ENCODE measurements at places on chromosomes 7 and 10. TPM values are rescaled to one million over a fixed set of nuclear protein-coding genes. Genes with fewer than 3 reads are reported as not detected.

PON3 gene
- 4.4 TPM for polyA plus RNA-seq

KCND2 gene
- 1.5 TPM for polyA plus RNA-seq

LBX1 gene
- 6.7 TPM for polyA plus RNA-seq

ANXA8 gene
- polyA plus RNA-seq: not detected

UCMA gene
- polyA plus RNA-seq: 1.3 TPM

LFNG gene
- 25.1 TPM for polyA plus RNA-seq

GPR146 gene
- 2.4 TPM for polyA plus RNA-seq

ZNF365 gene
- polyA plus RNA-seq: 0.45 TPM

FGFR2 gene
- polyA plus RNA-seq: 0.64 TPM

GATA3 gene
- not detected for polyA plus RNA-seq

IFIT1B gene
- polyA plus RNA-seq: not detected

TBC1D12 gene
- 4.5 TPM for polyA plus RNA-seq

UBE2H gene
- polyA plus RNA-seq: 80.2 TPM

GRCh38 chr7:138167222-138167621, 91.0 kb downstream of the AKR1D1 start:
- DNase-seq: no peak

GRCh38 chr7:96388620-96389383, 66.9 kb upstream of the SLC25A13 start:
- peak; percentile 33 for DNase-seq

GRCh38 chr10:33955676-33956075, 621.2 kb upstream of the NRP1 start:
- peak; percentile 15 for DNase-seq

DNA sequence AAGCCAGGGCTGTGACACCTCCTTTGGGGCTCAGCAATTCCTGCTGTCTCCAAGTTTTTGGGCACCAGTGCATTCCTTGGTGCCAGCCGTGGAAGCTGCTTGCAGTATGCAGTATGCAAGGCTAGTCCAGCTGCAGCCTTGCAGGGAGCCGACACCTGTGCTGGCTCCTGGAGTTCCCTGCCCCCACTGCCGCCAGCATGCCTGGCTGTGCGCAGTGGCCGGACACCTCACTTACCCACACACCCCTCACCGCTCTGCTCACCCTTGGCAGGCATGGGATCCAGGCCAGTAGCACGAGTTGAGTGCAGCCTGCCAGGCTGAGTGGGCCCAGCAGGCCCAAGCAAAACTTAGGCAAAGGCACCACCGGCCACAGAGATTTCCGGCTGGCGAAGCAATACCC, 77.4 kb downstream of the SAMD9 start:
- no peak for DNase-seq

- no peak for DNase-seq
Observed at GRCh38 chr7:117110480-117111315, 157.4 kb downstream of the ST7 start.

DNA sequence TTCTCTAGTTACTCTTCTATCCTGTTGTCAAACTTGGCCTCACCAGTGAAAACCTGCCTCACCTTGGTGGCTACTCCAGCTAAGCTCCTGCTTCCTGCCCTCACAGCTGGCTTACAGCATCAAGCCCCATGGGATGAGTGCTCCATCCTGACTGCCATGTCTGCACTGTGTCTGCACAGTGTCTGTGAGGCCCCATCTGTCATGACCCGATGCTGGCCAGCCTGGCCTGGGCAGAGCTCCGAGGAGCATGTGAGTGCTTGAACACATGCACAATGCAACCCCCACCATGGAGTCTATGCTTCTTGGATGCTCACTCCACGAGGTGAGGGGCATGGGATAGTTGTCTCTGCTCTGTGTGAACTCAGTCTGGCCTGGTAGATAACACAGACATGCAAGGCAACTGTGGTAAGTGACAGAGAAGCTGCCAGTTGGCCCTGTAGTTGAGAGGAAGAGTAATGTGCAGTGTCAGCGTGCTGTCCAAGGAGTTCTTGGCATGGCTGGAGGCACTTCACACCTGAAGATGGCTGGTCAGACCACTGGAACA, 207.1 kb upstream of the ZNF32 start:
- DNase-seq: no peak

DNA sequence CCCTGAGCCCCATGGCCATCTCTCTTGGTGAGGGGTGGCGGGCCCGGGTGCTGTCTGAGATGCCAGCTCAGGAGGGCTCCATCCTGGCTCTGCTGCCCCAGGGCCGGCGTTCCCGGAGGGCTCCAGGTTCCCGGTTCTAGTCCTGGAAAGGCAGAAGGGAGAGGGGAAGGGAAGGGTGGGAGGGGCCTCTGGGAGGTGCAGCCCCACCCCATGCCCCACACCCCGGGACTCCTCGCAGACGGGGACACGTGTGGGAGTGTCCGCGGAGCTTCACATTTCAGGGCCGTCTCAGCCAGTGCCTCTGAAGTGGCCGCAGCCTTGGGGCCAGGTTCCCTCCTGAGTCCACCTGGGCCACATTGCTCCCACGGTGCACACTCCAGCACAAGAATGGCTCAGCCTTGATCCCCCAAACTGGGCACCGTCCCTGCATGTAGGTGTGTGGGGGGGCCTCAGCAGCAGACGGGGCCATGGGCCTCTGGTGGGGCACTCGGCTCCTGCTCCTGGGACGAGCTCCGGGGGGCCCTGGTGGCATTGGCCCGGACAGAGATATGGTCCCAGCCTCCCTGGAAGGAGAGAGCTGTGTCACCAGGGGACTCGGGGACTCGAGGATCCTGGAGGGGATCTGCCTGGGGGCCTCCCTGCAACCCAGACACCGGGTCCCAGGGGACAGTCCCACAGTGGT, 5.8 kb downstream of the BHLHA15 start:
- no peak for DNase-seq

- DNase-seq: no peak
Observed at GRCh38 chr10:92957223-92958010, 103.2 kb upstream of the CYP26C1 start.

- DNase-seq: no peak
Observed at GRCh38 chr7:19020062-19020461, 97.4 kb downstream of the TWIST1 start.

- DNase-seq: no peak
Observed at GRCh38 chr7:66505009-66505408, 123.7 kb upstream of the KCTD7 start.

- DNase-seq: no peak
Observed at GRCh38 chr10:49241385-49241784, 53.2 kb upstream of the TMEM273 start.

DNA sequence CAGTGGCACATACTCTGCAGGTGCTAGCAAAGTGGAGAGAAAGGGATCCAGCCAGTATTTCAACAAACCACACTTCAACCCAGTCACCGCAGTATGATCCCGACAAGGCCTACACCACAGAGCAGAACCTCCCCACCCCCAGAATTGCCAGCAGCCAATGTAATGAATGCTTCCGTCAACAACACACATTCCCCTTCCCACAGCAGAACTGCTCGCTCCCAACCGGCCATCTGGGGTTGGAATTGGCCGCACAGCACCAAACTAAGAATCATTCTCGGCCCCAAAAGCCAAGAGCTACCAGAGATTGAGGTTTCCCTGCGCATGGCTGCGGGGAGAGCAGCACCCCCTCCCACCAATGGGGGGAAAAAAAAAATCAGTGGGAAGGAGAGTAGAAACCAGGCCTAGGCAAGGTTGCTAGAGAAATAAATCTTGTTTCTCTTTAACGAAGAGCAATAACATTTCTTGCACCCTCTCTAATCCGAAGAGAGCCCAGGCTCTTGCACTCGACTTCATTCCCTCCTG, 1.1 kb downstream of the WASL start:
- peak; percentile 65 for DNase-seq

- peak; percentile 73 for DNase-seq
Observed at GRCh38 chr10:83083831-83084230, 1055.5 kb upstream of the GHITM start.

- no peak for DNase-seq
Observed at GRCh38 chr7:48077423-48077822, 11.6 kb upstream of the UPP1 start.

DNA sequence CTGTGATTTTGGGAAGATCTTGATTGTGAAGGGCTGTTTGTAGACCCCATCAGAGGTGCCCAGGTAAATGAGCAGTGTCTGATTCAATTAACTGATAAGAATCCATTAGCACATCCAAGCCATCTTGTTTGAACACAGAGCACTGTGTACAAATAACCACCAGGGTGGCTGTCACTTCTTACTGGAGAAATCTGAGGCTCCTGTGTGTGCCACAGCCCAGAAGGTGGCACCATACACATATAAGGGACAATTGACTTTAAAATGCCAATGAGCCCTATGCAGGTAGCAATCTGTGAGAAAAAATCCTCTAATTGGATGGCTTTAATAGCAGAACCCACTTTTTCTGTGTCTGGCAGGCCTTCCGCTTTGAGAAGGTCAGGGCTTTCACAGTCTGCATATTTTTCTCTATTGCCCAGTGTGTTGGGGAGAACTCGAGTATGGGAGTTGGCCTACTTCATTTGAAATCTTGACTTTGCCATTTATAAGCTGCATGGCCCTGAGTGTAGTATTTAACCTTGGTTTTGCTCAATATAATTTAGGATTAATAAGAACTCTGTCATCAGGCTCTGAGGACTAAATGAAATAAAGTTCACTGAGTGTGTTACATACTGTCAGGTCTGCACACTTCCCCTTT, 517.4 kb downstream of the CCSER2 start:
- DNase-seq: no peak

DNA sequence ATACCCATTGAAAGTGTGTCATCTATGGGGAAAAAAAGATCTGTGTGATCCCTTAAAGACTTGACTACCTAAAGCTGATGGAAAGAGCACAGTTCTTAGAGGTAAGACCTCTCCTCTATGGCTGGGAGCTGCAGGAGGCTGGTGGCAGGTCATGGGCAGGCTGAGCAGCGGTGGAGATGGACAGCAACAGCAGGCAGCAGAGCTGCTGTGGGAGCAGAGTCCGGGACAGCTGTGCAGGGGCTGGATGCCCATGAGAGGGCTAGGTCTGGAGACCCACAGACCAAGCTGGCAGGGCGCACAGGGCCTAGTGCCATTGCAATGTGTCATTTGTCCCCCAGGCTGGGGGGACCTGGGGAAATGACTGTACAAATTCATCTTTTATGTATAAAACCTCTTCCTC, 13.4 kb upstream of the EPHA1 start:
- no peak for DNase-seq

GRCh38 chr7:113784316-113784715, 134.5 kb downstream of the PPP1R3A start:
- DNase-seq: no peak

DNA sequence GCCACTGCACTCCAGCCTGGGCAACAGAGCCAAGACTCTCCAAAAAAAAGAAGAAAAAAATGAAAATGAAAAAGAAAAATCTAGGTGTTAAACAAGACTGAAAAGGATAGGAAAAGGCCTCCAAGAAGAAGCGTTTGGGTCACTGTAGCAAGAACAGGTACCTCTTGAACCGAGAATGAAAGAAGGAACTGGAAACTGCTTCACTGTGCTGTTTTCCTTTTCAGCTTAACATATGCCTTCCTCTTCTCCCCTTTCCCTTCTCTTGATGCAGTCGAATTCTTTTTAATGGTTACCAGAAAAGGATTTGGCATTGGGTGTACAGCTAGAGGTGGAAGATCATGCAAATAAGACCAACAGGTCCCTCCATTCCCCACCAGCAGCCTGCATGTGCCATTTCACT, 28.1 kb downstream of the LRRC4 start:
- no peak for DNase-seq

DNA sequence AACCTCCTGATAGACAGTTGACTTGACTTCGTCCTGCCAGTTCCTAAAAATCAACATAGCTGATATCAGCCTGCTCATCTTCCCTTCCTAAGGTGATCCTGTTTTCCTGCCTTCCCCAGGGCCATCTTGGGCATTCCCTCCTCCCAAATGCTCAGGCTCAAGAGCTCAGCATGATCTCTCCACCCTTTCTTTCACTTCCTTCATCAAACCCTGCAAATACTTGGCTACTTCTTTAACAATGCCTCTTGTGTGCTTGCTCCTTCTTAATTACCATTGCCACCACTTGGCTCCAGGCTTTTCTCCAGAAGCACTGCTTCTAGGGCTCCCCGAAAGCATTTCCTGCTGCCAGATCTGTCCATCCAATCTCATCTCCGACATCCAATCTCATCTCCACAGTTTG, 7.3 kb downstream of the FSCN3 start:
- DNase-seq: no peak

GRCh38 chr7:112437072-112437471, 13.2 kb upstream of the IFRD1 start:
- no peak for DNase-seq

DNA sequence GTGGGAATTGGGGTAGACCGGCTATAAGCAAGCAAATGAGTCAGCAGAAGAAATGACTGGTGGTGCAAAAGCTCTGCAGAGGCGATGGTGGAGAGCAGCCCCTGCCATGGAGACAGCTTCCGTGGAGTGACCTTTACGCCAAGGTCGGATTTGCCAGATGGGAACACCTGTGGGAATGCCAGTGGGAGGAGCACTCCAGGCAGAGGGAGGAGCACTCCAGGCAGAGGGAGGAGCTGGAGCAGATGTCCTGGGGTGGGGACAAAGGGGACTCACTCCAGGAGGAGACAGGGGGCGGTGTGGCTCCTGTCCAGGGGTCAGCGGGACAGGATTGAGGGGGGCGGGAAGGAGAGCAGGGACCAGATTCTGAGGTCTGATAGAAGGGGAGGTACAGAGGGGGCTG, 258.8 kb upstream of the CTBP2 start:
- DNase-seq: no peak

GRCh38 chr7:151080067-151080521, 515 bp downstream of the FASTK start:
- no peak for DNase-seq

DNA sequence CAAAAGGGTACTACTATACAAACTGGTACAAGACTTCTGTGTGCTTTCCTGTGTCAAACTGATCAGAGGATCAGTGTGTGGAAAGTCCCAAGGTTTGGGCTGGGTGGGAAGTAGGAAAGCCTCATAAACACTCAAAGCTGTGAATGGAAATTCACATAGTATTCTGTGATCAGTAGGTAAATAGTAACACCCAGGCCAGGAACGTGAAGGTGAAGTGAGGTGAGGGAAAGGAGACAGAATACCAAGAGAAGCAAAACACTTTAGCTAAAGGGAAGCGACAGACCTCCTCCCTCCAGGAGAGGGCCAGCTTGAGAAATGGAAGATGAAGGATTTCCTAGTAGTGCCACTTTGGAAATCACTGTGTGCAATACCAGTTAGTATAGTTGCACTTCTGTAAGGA, 451.9 kb downstream of the KCNMA1 start:
- DNase-seq: no peak

- DNase-seq: no peak
Observed at GRCh38 chr7:693280-693679, 33.2 kb upstream of the DNAAF5 start.

- DNase-seq: no peak
Observed at GRCh38 chr7:101333912-101334311, 12.3 kb upstream of the IFT22 start.

GRCh38 chr7:148588168-148588567, 2.4 kb upstream of the C7orf33 start:
- no peak for DNase-seq

Measured in muscle of arm (tissue), 14 donors.